ENCODE measurements at places on chromosomes 3 and 15.

DNA sequence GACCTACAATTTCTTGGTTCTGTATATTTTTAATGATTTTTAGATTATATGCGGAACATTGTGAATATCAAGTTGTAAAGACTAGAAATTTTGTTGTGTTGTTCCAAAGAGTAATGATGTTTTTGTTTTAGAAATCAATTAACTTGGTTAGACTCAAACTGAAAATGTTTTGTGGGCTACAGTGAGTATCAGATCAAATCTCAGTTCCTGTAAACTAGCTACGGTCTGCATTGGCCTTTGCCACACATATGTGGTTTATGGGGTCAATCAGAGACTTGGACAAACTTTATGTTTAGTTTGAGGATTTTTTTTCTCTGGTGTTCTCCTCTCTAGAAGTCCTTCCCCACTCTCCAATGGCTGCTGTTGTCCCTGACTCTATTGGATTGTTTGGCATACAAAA is 308.0 kb upstream of the THRB start:
- no peak for DNase-seq

GRCh38 chr3:168072323-168072650 is 23.4 kb downstream of the GOLIM4 start:
- DNase-seq: no peak

DNA sequence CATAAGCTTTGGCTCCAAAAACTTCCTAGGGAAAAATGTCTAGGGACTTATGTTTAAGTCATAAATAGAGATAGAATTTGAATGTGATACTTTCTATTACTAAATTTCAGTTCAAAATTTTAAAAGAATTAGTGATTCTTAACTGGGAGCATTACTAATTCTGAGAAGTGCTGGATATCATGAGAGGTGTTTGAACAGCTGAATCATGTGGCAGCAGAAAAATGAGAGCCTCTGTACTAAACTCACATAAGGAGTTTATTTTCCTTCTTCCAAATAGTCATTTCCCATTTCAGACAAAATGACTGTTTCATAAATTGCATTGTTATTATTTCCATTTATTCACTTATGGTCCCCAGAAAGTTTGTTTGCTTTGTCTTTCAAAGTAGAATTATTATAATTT is 62.7 kb downstream of the SLMAP start:
- DNase-seq: no peak

DNA sequence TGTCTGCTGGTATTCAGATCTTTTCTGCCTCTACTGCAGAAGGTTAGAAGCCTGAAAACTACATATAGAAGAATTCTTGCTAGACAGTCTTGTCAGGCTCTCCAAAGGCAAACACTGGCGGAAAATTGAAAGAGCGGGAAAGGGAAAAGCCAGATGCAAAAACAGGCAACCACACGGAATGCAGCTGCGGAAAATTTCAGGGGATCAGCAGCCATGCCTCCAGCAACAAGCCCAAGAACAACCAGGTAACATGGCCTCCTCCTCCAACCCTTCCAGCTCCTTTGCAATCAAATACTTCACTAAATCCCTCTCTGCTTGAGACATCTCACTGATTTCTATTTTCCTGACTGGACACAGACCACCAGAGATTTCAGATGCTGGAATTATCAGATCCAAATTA is 9.6 kb downstream of the UBP1 start:
- no peak for DNase-seq

GRCh38 chr3:67064105-67064504 is 66.0 kb downstream of the KBTBD8 start:
- no peak for DNase-seq

GRCh38 chr3:33111581-33111980 is 2.2 kb upstream of the CRTAP start:
- DNase-seq: no peak
